ENCODE measurements at places on chromosomes 5 and 9. TPM values are rescaled to one million over a fixed set of nuclear protein-coding genes. Genes with fewer than 3 reads are reported as not detected.
A peak's percentile ranks its signal among the peaks of the same experiment; 100 is the strongest.

DNA sequence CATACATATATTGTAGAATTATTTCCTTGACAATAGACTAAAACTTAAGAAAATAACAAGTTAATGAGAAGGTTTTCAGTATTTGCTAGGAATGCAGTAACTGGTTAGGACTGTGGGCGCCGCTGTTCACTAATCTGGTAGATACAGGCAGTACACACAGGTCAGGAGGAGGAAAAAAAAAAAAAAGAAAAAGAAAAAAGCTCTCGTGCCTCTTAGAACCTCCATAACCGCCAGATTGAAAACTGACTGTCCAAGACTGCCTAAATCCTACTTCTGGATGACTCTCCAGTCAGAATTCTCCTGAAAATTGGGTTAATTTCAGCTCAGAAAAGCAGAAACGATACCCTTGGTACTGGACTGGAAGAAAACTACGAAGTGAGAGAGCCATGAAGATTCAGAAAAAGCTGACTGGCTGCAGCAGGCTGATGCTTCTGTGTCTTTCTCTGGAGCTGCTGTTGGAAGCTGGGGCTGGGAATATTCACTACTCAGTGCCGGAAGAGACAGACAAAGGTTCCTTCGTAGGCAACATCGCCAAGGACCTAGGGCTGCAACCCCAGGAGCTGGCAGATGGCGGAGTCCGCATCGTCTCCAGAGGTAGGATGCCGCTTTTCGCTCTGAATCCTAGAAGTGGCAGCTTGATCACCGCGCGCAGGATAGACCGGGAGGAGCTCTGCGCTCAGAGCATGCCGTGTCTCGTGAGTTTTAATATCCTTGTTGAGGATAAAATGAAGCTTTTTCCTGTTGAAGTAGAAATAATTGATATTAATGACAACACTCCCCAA, at the start of gene PCDHGA1:
TSS of gene PCDHGA1 (plus strand) at position 216 of the 782 bp plus-strand sequence.
- DNase-seq = no peak

GRCh38 chr9:89448381-89448780, 49.5 kb downstream of the SEMA4D start:
- DNase-seq = no peak

DNA sequence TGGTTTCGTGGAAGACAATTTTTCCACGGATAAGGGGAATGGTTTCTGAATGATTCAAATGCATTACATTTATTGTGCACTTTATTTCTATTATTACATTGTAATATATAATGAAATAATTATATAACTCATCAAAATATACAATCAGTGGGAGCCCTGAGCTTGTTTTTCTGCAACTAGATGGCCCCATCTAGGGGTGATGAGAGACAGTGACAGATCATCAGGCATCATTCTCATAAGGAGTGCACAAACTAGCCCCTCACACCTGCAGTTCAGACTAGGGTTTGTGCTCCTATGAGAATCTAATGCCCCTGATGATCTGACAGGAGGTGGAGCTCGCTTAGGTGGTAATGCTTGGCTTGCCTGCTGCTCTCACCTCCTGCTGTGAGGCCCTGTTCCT, 6.4 kb downstream of the ISCA1 start:
- no peak for DNase-seq

Gene IFNA2
- not detected for total RNA-seq

- no peak for DNase-seq
Measured at GRCh38 chr5:148491015-148491792, 107.4 kb downstream of the FBXO38 start.

DNA sequence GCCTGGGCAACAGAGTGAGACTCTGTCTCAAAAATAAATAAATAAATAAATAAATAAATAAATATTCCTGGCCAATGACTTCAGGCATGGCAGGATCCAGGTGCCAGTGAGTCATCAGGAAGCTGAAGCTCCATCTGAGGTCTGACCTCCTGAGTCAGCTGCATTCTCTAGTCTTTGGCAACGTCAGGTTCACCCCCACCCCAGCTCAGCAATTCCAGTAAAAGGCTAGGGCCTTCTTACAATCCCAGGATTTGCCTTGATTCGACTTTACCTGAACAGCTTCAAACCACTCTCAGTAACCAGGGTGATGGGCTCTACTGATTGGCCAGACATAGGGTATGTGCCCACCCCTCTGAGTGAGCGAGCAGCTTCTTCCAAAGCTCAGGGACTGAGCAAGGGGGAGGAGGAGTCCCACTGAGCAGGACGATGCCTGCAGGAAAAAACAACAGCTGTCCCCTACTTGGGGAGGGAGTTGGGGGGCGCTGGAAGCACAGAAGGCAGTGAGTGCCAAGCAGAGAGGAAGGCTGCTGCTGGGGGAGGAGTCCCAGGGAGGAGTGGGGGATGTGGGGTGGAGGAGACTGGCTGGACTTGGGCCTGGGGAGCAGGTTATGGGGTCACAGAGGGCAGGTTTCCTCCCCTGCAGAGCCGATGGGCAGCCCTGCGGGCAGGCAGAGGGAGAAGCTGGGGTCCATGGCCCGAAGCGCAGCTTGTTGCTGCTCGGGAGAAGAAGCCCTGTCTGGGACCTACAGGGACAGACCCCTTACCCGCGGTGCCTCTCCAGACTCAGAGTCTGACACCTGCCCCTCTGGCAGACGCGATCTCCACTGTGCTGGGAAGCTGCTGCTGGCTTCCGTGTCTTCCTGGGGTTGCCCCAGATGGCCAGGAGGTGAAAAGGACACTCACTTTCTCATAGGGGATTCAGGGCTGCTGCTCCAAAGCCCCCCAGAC, 25.9 kb upstream of the UNC5A start:
- DNase-seq = no peak

GRCh38 chr5:141814064-141814964, 63.9 kb downstream of the PCDH1 start:
- no peak for DNase-seq

DNA sequence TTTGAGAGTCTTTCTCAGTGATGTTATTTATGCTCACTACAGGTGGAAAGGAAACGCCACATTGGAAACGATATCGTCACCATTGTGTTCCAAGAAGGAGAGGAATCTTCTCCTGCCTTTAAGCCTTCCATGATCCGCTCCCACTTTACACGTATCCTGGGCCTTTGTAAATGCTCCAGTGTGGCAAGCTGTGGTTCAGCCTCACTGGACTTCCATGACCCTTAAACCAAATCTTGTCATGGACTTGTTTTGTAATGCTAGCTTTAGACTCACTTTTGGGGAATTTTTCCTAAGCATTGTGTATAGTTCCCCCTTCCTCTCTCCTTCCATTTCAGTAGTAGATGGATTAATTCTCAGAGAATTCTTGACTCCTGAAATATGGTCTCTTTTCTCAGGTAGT, 60.9 kb upstream of the SLC2A8 start:
- no peak for DNase-seq

- DNase-seq = no peak
Measured at GRCh38 chr5:17355586-17356346, 138.3 kb downstream of the BASP1 start.

DNA sequence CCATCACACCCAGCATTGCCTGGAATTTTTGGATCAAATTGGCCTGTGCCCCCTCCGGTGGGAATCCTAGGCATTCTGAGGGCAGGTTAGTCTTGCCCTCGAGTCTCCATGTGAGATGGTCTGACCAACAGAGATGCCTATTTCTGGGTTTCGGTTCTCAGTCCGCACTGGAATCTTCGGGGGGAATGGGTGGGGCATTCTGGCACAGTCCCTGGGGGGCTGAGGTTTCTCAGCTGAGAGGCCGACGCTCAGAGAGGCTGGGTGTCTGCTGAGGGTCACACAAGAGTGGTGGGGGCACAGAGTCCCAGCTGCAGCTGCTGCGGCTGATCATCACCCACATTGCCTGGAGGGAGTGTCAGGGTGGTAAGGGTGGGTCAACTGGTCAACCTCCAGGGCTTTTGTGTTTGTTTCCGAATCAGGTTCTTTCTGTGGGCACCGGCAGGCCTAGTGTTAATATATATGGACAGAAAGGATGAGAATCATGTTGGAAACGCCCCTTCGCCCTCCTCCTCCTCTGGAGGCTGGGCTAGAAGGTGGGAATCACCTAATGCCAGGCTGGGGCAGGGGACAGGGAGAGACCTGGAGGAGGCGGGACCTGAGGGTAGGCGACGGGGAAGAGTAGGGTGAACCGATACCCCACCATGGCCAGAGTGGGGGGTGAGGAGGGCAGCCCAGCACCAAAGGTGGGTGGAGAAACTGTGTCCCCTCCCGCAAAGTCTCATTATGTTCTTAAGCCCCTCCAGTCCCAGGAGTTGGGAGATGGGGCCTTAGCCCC, 149.5 kb upstream of the PHYKPL start:
- no peak for DNase-seq

Gene ANGPTL2
- total RNA-seq = 9.1 TPM

Gene FOXD4L6
- not detected for total RNA-seq

DNA sequence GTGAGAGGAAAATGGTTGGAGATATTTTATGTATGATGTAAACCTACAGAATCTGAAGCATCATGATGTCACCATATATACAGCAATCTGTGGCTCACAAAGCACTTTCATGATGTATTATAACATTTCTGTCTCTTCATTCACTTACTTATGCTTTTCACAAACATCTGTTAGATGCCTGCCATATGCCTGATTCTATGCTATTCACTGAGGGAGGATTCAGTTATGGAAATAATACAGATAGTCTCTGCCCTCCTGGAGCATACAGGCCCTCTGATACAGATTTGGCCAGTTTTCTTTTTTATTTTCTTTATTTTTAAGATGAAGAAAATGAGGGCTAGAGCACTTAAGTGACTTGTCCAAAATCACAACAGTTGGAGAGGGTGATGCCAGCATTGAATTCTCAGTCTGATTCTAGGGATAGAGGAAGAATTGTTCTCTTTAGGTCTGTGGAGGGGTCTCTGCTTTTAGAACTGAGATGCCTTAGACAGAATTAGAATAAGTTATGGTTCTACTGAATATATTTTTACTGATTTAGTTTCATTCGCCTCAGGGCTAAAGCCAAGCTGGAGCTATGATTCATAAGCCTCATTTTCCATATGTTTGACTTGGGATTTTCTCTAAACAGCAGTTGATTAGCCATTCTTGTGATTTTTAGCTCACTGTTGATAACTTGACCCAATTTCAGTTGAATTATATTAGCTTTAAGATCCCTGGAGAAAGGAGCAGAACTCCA, 636.4 kb downstream of the PRELID2 start:
- DNase-seq = no peak

Gene OGN
- total RNA-seq = 1.1 TPM

Gene PTPN3
- total RNA-seq = 133 TPM

- no peak for DNase-seq
Measured at GRCh38 chr9:110337727-110338126, at the start of gene TXNDC8. TXNDC8 (minus strand) TSS chr9:110337863.

DNA sequence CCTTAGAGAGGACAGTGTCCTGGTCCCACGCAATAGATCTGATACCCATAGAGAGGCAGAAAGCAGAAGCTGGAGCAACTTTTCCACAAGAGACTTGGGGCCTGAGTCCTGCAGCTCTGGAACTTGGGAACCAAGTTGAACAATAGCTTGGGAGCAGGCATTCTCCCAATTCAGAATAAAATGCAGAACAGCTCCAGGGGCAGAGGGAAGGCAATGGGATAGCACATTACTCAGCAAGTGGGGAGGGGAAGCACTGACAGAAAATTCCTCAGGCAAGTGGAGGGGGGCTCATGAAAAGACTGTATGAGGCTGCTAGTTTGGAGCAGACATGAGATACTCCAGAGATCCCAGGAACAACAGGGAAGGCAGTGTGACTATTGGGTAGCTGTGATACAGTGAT, 513.6 kb downstream of the HINT1 start:
- DNase-seq = no peak

DNA sequence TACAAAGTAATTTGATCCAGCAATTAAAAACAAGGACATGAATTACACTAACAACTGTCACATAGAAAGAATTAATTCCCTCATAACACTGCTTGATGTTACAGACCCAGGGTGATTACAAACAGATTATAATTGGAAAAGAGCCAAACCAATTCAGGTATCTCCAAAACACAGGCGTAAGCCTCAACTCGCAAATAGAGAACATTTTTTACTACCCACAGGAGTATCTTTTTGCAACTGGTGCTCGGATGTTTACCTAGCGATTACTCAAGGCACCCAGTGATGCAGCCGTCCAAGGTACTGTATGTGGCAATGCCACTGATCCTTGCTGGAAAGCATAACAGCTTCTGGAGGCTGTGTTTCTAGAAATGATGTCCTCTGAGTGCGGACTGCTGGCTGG, 386.1 kb upstream of the KIF2A start:
- DNase-seq = no peak

DNA sequence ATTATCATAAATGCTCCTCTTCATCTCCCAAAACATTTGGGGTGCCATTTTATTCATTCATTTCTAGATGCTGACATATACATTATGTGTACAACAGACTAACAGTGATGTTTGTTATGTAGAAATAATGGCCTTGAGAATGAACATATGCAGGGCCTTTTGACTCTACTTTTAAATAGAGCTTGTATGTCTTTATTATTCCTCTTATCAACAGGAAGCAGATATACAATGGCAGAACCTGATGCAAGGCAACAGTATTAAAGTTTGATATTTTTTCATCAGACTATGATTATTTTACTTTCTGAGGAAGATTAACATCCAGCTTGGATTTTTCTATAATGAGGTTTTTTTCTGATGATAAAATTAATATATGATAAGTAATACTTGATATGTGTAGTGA, 44.1 kb downstream of the SNX18 start:
- no peak for DNase-seq

Gene LRRC14B
- total RNA-seq = 37.0 TPM

DNA sequence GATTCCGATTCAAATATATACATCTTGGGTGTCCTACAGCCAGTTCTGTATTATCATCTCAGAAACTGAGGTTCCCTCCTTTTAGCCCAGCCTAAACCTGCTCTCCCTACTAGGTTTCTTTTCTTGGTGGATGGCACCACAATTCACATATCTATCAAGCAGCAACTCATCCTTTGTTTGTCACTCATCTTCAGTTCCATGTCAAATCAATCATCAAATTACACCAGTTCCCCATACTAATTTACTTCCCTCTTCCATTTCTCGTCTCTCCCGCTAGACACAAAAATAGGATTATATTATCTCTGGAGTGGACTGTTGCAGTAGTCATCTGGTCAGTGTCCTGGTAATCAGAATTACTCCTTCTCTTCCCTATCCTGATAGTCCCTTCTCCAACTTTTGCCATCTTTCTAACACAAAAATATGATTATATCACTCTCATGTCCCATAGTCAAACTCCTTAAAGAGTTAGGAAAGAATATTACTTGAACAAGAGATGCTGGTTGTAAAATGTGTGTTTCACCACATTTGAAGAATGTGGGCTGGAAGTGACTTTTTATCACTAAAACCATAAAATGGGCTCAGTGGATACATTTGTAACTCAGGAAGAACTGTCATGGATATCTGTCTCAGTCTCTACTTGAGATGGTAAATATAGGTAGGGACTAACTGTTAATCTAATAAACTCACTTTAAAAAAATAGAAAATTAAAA, 69.1 kb upstream of the RICTOR start:
- DNase-seq = no peak

Gene FGFR4
- 1.5 TPM for total RNA-seq

GRCh38 chr5:71475788-71476384, 20.4 kb downstream of the BDP1 start:
- DNase-seq = no peak

Gene GZMA
- not detected for total RNA-seq

DNA sequence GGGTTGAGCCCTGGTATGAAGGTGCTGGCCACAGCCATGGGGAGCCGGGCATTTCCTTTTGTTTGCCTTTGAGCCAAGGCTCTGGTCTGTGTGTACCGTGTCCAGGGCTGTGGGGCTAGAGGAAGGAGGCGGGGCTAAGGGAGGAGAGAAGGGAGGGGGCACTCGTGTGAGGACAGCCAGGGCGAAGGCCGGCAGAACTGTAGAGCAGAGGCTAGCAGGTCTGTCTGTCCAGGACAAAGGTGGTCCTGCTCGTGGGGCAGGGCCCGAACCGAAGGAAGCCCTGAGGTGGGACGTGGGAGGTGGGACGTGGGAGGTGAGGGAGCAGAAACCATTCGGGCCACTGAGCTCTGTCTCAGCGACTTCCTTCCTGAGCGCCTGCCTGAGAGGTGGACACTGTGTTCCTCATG, 41.3 kb upstream of the TESK1 start:
- DNase-seq = peak; percentile 81

Gene LCN6
- total RNA-seq = 11.7 TPM
